Mononuclear cell (primary cell): ENCODE measurements at places on chromosomes 11 and 22. TPM values are rescaled to one million over a fixed set of nuclear protein-coding genes. Genes with fewer than 3 reads are reported as not detected.

OR51G1 gene
- not detected for total RNA-seq

CARD18 gene
- not detected for total RNA-seq

C22orf23 gene
- not detected for total RNA-seq

SWAP70 gene
- total RNA-seq = 30.3 TPM

POLDIP3 gene
- total RNA-seq = 38.6 TPM

SLC16A8 gene
- not detected for total RNA-seq

TMEM191B gene
- total RNA-seq = 0.10 TPM

LIF gene
- 4.2 TPM for total RNA-seq

BATF2 gene
- total RNA-seq = not detected

KDM4D gene
- 0.42 TPM for total RNA-seq

YPEL1 gene
- 3.8 TPM for total RNA-seq

UPK2 gene
- total RNA-seq = not detected

FGF3 gene
- not detected for total RNA-seq

SMTNL1 gene
- 0.10 TPM for total RNA-seq

BIRC3 gene
- total RNA-seq = 228 TPM

MAJIN gene
- total RNA-seq = not detected

JAML gene
- 90.4 TPM for total RNA-seq

NCF4 gene
- total RNA-seq = 22.8 TPM

XKR3 gene
- total RNA-seq = not detected

CCDC89 gene
- not detected for total RNA-seq

TCN2 gene
- total RNA-seq = 8.7 TPM

LRRC75B gene
- 0.63 TPM for total RNA-seq

ADM2 gene
- 0.31 TPM for total RNA-seq

OR5J2 gene
- total RNA-seq = not detected

CASP5 gene
- 0.84 TPM for total RNA-seq

ACRV1 gene
- total RNA-seq = not detected

HORMAD2 gene
- not detected for total RNA-seq

C22orf31 gene
- not detected for total RNA-seq

CHRNA10 gene
- 0.31 TPM for total RNA-seq

ADAMTS8 gene
- total RNA-seq = not detected

TCF20 gene
- 53.8 TPM for total RNA-seq

HTR3B gene
- total RNA-seq = not detected

CCDC34 gene
- 1.4 TPM for total RNA-seq

OSM gene
- total RNA-seq = 240 TPM

MIOX gene
- total RNA-seq = not detected

C1QTNF5 gene
- total RNA-seq = not detected

HBG2 gene
- total RNA-seq = 3.9 TPM

PATE2 gene
- total RNA-seq = not detected

SAMM50 gene
- total RNA-seq = 12.9 TPM

DYNC2H1 gene
- 3.3 TPM for total RNA-seq

OR8D2 gene
- total RNA-seq = not detected

MAPK8IP1 gene
- total RNA-seq = 1.5 TPM

GSTT2B gene
- total RNA-seq = not detected

PRDM11 gene
- 0.73 TPM for total RNA-seq

C11orf52 gene
- total RNA-seq = not detected

C11orf87 gene
- not detected for total RNA-seq

PLEKHB1 gene
- 15.3 TPM for total RNA-seq

CLTCL1 gene
- 1.7 TPM for total RNA-seq

CCDC188 gene
- total RNA-seq = not detected

CD248 gene
- total RNA-seq = 1.5 TPM

EMID1 gene
- 0.21 TPM for total RNA-seq

PDE2A gene
- total RNA-seq = 3.7 TPM

SLCO2B1 gene
- not detected for total RNA-seq

NOX4 gene
- not detected for total RNA-seq

CYP2D6 gene
- total RNA-seq = 0.84 TPM

PHLDA2 gene
- 1.7 TPM for total RNA-seq

MPZL2 gene
- total RNA-seq = 1.5 TPM
